Tibial nerve (tissue), 4 donors: ENCODE measurements at places on chromosomes 7 and 10.

DNA sequence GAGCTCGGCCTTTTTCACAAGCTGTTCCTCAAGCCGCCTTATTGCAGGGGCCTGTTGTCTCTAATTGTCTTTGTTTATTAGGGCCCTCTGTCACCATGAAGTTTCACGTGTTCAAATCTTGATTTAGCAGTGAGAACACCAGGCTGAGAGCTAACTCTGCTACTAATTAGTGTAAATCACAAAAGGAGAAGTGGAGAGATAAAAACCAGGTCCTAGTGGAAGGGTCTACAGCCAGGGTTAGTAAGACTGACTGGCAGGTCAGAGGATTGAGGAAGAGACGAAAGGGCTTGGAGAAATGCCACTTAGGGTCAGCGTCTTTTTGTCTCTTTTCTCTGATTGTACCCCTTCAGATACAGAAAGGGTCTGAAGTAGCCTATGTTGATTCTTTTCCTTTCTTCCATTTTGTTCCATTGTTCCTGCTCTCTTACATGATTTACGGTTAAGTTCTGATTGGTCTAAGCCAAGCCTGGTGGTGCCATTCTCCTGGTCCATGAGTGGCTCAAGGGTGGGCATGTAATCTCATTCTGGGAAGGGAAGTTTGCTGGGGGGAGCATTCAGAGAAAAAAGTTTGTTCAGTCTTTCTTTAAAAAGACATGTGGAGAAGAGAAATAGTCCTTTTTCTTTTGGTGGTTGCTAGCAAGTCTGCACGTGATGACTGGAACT lies 21.3 kb downstream of the SSMEM1 start:
- H3K36me3 ChIP-seq = no peaks in the 10 kb centered on the region
- H3K27me3 ChIP-seq = no peaks in the 10 kb centered on the region
- no peak for DNase-seq
- H3K27ac ChIP-seq = no peak overlapping the region

DNA sequence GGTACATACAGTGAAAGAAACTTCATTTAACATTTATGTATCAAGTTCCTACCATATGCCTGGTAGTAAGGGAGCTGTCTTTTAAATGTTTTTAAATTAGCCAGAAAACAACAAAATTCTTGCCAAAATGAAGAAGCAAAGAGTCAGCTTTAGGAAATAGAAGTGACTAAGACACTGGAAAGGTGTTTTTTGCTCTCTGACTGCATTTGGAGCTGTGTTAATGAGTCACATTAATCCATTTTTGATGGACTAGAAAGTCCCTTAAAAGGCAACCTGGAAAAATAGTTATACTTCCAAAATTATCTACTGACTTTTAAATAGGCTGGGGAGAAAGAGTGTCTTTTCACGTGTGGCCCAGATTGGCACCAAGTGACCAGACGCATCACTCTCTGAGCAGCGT lies 3.9 kb upstream of the COL17A1 start:
- no peaks in the 10 kb centered on the region for H3K4me1 ChIP-seq
- no peaks in the 10 kb centered on the region for H3K36me3 ChIP-seq
- no peak for DNase-seq
- H3K27ac ChIP-seq = no peak overlapping the region
- no peaks in the 10 kb centered on the region for H3K27me3 ChIP-seq

DNA sequence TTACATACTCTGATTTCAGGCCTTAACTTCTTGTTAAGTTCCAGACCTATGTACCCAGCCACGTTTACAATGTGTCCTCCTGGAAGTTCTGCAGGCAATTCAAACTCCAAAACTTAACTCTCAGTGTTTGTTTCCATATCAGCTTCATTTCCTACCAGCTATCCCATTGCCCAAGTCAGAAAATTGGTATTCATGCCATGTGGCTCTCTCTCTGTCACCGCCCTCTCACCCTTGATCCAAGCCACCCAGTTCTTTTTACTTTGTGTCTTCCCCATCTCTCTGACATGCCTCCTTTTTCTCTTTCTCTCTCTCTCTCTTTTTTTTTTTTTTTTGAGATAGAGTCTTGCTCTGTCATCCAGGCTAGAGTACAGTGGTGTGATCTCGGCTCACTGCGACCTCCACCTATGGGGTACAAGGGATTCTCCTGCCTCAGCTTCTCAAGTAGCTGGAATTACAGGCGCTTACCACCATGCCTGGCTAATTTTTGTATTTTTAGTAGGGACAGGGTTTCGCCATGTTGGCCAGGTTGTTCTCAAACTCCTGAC lies 33.9 kb downstream of the ARL4A start:
- no peaks in the 10 kb centered on the region for H3K27me3 ChIP-seq
- peaks cover 38% of the 10 kb centered on the region for H3K4me1 ChIP-seq
- H3K4me3 ChIP-seq = no peak overlapping the region
- no peak overlapping the region for H3K27ac ChIP-seq

GRCh38 chr10:60521974-60522405 lies 132.3 kb upstream of the ANK3 start:
- no peak overlapping the region for H3K4me3 ChIP-seq
- H3K27ac ChIP-seq = peak overlapping the region; percentile 76
- no peaks in the 10 kb centered on the region for H3K36me3 ChIP-seq
- H3K4me1 ChIP-seq = no peaks in the 10 kb centered on the region
- DNase-seq = no peak

GRCh38 chr7:156753229-156753560 lies 112.6 kb downstream of the RNF32 start:
- H3K36me3 ChIP-seq = peaks cover 8% of the 10 kb centered on the region
- H3K27ac ChIP-seq = no peak overlapping the region
- no peak overlapping the region for H3K4me3 ChIP-seq
- no peaks in the 10 kb centered on the region for H3K27me3 ChIP-seq

- no peak for DNase-seq
- H3K4me3 ChIP-seq = no peak overlapping the region
- H3K36me3 ChIP-seq = no peaks in the 10 kb centered on the region
- H3K27ac ChIP-seq = no peak overlapping the region
These were observed 70.4 kb upstream of the ITPRID1 start for GRCh38 chr7:31443457-31443856.

- no peak overlapping the region for H3K4me3 ChIP-seq
- no peaks in the 10 kb centered on the region for H3K27me3 ChIP-seq
- no peak overlapping the region for H3K27ac ChIP-seq
- no peak for DNase-seq
- no peaks in the 10 kb centered on the region for H3K4me1 ChIP-seq
These were observed 37.8 kb downstream of the KLHDC10 start for GRCh38 chr7:130107949-130108674.

GRCh38 chr7:128267595-128267924 lies 26.5 kb downstream of the LEP start:
- H3K27me3 ChIP-seq = peaks cover 59% of the 10 kb centered on the region
- H3K27ac ChIP-seq = no peak overlapping the region
- H3K4me3 ChIP-seq = no peak overlapping the region

GRCh38 chr7:42236266-42236975 lies 588 bp downstream of the GLI3 start:
- H3K4me3 ChIP-seq = peak overlapping the region; percentile 65
- no peaks in the 10 kb centered on the region for H3K36me3 ChIP-seq
- H3K27me3 ChIP-seq = no peaks in the 10 kb centered on the region
- DNase-seq = no peak
- peak overlapping the region; percentile 98 for H3K27ac ChIP-seq

- no peak overlapping the region for H3K27ac ChIP-seq
- no peak for DNase-seq
- H3K36me3 ChIP-seq = no peaks in the 10 kb centered on the region
- H3K4me3 ChIP-seq = no peak overlapping the region
- no peaks in the 10 kb centered on the region for H3K27me3 ChIP-seq
These were observed 59.4 kb upstream of the ZNF438 start for GRCh38 chr10:31090894-31091607.

DNA sequence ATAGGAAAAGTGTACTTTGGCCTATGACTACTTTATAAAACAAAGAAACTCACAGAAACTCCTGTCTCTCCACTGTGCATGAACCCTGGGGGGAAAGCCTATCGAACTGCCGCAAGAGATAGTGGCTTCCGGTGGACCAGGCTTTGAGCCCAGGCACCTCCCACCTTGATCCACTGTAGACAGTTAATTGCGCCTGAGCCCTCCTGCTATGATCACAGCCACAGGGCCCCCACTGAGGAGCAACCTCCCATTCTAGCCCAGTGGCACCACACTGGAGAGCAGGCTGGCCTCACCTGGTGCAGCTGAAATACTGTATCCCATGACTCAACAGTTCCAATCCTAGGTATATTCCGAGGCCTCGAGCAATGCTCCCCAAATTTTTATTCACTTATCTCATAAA lies 98.8 kb downstream of the COBL start:
- no peak overlapping the region for H3K4me3 ChIP-seq
- H3K36me3 ChIP-seq = no peaks in the 10 kb centered on the region
- DNase-seq = no peak
- no peak overlapping the region for H3K27ac ChIP-seq

- DNase-seq = no peak
- H3K36me3 ChIP-seq = no peaks in the 10 kb centered on the region
- H3K4me1 ChIP-seq = peaks cover 96% of the 10 kb centered on the region
These were observed 170.2 kb upstream of the KLF14 start for GRCh38 chr7:130904031-130904757.

DNA sequence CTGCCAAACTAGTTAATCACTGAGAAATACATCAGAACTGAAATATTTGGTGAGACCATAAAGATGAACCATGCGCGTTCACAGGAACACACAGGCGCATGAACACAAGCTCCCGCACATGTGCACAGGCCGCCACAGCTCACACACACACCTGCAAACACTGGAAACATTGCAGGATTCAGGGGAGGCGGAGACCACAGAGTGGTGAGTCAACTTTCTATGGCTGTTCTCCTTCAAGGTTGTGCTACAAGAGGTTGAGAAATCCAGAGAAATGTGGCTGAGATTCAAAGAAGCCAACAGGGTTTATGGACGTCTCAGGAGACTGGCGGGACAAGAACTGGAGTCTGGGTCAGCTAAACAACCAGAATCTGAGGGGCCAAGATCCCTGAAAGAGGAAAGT lies 17.8 kb downstream of the ESYT2 start:
- peaks cover 41% of the 10 kb centered on the region for H3K4me1 ChIP-seq
- no peak overlapping the region for H3K4me3 ChIP-seq
- H3K27ac ChIP-seq = peak overlapping the region; percentile 87
- no peak for DNase-seq
- H3K27me3 ChIP-seq = no peaks in the 10 kb centered on the region

GRCh38 chr10:36443233-36443632 lies 682.2 kb upstream of the ANKRD30A start:
- H3K4me1 ChIP-seq = no peaks in the 10 kb centered on the region
- no peaks in the 10 kb centered on the region for H3K36me3 ChIP-seq
- no peaks in the 10 kb centered on the region for H3K27me3 ChIP-seq
- H3K27ac ChIP-seq = no peak overlapping the region
- no peak for DNase-seq

GRCh38 chr7:57775396-57776088 lies 325.6 kb downstream of the ZNF716 start:
- no peak for DNase-seq
- H3K4me3 ChIP-seq = no peak overlapping the region
- no peaks in the 10 kb centered on the region for H3K36me3 ChIP-seq
- H3K4me1 ChIP-seq = no peaks in the 10 kb centered on the region
- no peak overlapping the region for H3K27ac ChIP-seq

DNA sequence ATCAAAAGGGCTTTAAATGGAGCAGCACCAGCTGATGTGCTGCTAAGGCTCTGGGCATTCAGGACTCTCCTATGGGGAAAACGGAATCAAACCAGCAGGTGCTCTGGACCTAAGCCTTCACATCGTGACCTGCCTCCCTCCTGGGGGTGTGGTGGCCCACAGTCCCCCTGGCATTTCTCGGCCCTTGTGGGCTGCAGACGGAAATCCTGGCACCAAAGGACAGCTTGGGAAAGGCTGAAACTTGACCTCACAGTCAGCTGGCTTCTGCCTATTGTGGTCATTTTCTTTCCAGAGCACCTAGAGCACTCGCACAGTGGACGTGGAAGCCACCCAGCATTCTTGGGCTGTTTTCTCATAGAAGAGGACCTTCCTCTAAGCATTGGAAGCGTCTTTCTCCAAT lies 74.8 kb downstream of the TPST1 start:
- no peak overlapping the region for H3K27ac ChIP-seq
- no peak for DNase-seq
- H3K27me3 ChIP-seq = no peaks in the 10 kb centered on the region
- no peak overlapping the region for H3K4me3 ChIP-seq
- H3K36me3 ChIP-seq = no peaks in the 10 kb centered on the region

DNA sequence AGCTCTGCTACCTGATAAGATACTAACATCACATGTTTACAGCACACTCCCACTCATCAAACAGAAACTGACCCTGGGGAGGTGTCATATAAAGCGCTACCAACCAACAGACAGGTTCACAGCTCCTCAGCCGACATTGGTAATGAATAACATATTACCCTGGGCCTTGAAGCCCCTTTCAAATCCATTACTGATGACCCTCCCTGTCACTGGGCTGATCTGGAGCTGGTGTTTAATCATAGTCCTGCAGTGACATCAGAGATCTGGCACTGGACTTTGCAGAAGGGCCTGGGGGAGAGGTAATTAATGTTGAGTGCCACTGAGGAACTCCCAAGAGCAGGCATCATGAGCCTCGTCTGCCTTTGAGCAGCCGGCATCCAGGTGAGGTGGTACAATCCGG lies 306.5 kb upstream of the NFE2L3 start:
- H3K27ac ChIP-seq = peak overlapping the region; percentile 90
- DNase-seq = no peak
- peaks cover 63% of the 10 kb centered on the region for H3K4me1 ChIP-seq
- no peaks in the 10 kb centered on the region for H3K27me3 ChIP-seq
- no peak overlapping the region for H3K4me3 ChIP-seq

DNA sequence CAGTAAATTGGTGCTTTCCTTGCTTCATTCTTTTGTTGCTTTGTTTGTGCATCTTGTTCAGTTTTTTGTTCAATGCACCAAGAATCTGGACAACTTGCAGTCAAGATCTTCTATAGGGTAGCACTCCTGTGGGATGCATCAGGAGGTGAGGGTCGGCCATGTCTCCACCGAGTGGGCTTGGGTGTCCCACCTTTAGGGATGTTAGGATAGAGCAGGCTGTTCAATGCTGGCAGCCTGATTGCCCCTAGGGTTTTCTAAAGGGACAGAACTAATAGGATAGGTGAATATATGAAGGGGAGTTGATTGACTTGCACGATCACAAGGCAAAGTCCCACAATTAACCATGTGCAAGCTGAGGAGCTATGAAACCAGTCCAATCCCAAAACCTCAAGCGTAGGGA lies 109.9 kb downstream of the GLRX3 start:
- H3K27ac ChIP-seq = no peak overlapping the region
- no peaks in the 10 kb centered on the region for H3K27me3 ChIP-seq

DNA sequence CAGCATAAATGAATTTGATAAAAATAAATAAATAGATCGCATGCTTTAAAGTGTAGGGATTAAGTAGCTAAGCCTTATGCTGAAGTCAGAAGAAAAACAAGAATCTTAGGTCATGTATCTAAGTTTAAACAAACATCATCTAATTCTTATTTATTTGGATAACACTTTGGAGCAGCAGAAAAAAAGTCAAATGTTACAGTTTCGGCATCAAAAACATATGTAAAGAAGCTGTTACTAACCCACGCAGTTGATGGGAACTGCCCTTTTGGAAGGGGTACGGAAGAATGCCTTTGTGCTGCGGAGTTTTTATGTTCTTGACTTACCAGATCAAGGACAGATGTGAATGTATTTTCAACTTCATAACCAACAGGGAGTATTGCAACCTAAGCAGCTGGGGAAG lies 37.3 kb upstream of the HABP2 start:
- DNase-seq = no peak
- H3K4me3 ChIP-seq = no peak overlapping the region
- H3K27me3 ChIP-seq = no peaks in the 10 kb centered on the region
- no peaks in the 10 kb centered on the region for H3K36me3 ChIP-seq
- H3K4me1 ChIP-seq = no peaks in the 10 kb centered on the region

GRCh38 chr10:120945801-120946302 lies 94.7 kb downstream of the WDR11 start:
- no peaks in the 10 kb centered on the region for H3K36me3 ChIP-seq
- no peak for DNase-seq
- peaks cover 6% of the 10 kb centered on the region for H3K4me1 ChIP-seq
- peaks cover 20% of the 10 kb centered on the region for H3K27me3 ChIP-seq
